Activated CD4-positive, alpha-beta T cell treated with anti-CD3 and anti-CD28 coated beads for 36 hours (primary cell): ENCODE measurements at places on chromosomes 1 and 21.
A peak's percentile ranks its signal among the peaks of the same experiment; 100 is the strongest.

DNA sequence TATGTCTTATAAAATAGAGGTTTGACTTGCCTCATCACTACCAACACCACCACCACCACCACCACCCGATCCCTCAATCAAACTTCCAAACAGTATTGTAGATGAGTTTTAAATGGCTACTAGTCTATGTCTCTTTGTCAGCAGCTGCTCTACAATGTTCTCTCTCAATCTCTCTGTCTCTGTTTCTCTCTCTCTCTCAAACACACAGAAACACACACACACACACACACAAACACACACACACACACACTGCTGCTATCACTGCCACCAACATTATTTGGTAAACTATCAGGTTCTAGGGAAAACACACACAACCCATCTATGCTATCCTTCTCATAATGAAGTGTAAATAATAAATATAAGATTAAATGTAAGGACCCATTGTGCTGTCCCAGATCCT lies 2.4 kb downstream of the TNFSF4 start:
- peaks cover 36% of the 10 kb centered on the region for H3K4me1 ChIP-seq
- no peak overlapping the region for H3K4me3 ChIP-seq
- H3K27ac ChIP-seq: no peak overlapping the region
- peaks cover 16% of the 10 kb centered on the region for H3K27me3 ChIP-seq
- no peaks in the 10 kb centered on the region for H3K36me3 ChIP-seq

GRCh38 chr21:27290028-27290427 lies 323.1 kb upstream of the ADAMTS5 start:
- no peak overlapping the region for H3K4me3 ChIP-seq
- H3K27ac ChIP-seq: no peak overlapping the region
- DNase-seq: no peak
- no peaks in the 10 kb centered on the region for H3K4me1 ChIP-seq
- no peaks in the 10 kb centered on the region for H3K36me3 ChIP-seq

DNA sequence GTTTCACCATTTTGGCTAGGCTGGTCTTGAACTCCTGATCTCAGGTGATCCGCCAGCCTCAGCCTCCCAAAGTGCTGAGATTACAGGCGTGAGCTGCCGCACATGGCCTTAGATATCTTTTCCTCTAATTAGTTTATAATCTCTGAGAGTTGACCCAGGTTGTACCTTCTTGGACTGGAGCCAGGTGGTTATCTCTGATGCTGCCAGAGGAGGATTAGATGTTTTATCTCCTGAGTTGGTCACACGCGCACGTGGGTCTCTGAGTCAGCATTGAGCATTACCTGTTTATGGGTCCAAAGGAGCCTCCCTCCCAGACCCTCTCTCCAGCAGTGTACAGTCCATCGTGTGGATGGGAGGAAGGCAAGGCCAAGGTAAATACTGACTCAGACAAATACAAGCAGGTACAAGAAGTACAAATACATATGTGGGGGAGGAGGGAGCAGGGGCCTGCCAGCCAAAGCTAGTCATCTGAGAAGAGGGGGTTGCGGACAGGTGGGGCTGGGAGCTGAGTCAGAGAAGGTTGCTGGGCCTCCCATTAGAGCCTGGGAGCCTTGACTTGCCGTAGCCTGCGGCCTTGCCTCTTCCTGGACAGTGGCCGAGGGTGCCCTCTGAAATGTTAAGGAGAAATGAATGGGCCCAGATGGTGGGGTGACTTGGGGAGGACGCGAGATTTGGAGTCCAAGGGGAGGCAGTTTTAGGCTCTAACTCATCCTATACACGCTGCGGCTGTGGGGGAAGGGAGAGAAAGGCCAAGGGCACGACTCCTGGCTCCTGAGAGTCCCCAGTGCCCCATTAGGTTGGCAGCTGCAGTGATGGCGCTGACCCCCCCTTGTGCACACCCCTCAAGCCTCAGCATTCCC lies 13.1 kb downstream of the IL6R start:
- H3K36me3 ChIP-seq: no peaks in the 10 kb centered on the region
- peak; percentile 61 for DNase-seq
- H3K27ac ChIP-seq: peak overlapping the region; percentile 92
- no peaks in the 10 kb centered on the region for H3K27me3 ChIP-seq
- H3K4me3 ChIP-seq: peak overlapping the region; percentile 61

- H3K4me3 ChIP-seq: no peak overlapping the region
- no peak for DNase-seq
- H3K27ac ChIP-seq: no peak overlapping the region
- H3K4me1 ChIP-seq: peaks cover 9% of the 10 kb centered on the region
- peaks cover 35% of the 10 kb centered on the region for H3K27me3 ChIP-seq
These were observed 4.1 kb upstream of the WNT9A start for GRCh38 chr1:227951624-227952373.

DNA sequence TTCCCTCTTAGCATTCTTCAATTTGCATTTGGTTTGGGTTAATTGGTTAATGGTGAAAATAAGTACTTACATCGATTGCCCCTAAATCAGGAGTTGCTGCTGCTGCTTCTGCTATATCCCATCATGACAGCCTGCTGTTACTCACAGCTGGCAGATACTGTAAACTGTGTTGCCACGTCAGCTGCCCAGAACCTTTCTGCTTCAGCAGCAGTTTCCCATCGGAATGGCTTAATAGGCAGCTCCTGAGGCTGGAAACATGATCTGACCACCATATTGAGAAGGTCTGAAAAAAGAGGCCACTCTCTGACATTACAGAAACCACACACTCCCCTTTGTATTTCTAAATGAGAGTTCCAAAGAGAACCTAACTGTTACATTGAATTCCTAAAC lies 14.3 kb upstream of the SEC16B start:
- H3K27me3 ChIP-seq: no peaks in the 10 kb centered on the region
- no peak for DNase-seq
- H3K36me3 ChIP-seq: no peaks in the 10 kb centered on the region
- no peaks in the 10 kb centered on the region for H3K4me1 ChIP-seq
- H3K27ac ChIP-seq: no peak overlapping the region
- no peak overlapping the region for H3K4me3 ChIP-seq

- H3K27ac ChIP-seq: no peak within 1 kb of the TSS
- H3K36me3 ChIP-seq: peaks cover 5% of the 10 kb centered on the region
- H3K4me3 ChIP-seq: peak within 1 kb of the TSS; percentile 60
- peak; percentile 59 for DNase-seq
These were observed at the start of gene MANEAL for GRCh38 chr1:37793773-37794371. MANEAL (plus strand) TSS chr1:37793847; CDS start chr1:37794183, 336 bp downstream.

- no peaks in the 10 kb centered on the region for H3K4me1 ChIP-seq
- peaks cover 3% of the 10 kb centered on the region for H3K27me3 ChIP-seq
- H3K27ac ChIP-seq: no peak overlapping the region
- no peak overlapping the region for H3K4me3 ChIP-seq
- H3K36me3 ChIP-seq: no peaks in the 10 kb centered on the region
These were observed 122.7 kb downstream of the FGGY start for GRCh38 chr1:59419361-59420140.

GRCh38 chr1:47443530-47444296 lies 5.9 kb downstream of the FOXD2 start:
- no peaks in the 10 kb centered on the region for H3K36me3 ChIP-seq
- H3K4me3 ChIP-seq: peak overlapping the region; percentile 36
- DNase-seq: no peak
- peaks cover 18% of the 10 kb centered on the region for H3K4me1 ChIP-seq
- peaks cover 36% of the 10 kb centered on the region for H3K27me3 ChIP-seq
- no peak overlapping the region for H3K27ac ChIP-seq
